ENCODE measurements at places on chromosomes 7 and 10.

DNA sequence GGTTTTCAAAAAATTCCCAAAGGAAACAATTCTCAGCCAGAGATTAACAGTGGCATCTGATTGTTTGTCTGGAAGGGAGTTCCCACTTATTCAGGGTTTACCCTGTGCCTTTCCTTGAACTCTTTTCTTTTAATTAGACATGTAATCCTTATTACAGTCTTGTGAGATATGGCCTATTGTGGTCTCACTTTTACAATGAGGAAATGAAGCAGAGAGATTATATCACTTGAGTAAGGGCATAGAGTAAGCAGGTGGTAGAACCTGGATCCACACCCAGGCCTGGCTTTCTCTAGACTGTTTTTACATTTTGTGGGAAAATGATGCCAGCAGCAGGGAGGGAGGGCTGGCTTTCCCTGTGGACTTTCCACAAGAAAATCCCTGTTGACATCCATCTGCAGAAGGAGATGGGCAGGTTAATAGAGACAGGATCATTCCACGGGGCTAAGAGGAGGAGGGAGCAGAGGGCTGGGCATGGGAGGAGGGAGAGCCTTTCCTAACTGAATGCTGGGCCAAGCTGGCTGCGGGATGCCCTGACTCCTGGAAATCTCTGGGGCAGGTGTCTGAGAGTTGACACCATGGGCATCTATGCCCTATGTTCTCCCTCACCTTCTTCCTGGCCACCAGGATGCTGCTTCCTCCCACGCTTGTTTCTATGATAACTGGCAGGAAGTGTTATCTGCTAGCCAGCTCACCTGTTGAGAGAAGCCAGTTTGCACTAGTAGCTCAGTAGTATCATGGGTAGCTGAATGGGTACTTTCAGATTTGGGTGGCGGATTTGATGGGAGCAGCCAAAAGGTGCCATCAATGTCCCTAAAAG lies 28.7 kb upstream of the ARHGAP22 start:
- DNase-seq, result no peak

- DNase-seq, result no peak
These were observed 4.1 kb upstream of the OIT3 start for GRCh38 chr10:72889391-72889831.

DNA sequence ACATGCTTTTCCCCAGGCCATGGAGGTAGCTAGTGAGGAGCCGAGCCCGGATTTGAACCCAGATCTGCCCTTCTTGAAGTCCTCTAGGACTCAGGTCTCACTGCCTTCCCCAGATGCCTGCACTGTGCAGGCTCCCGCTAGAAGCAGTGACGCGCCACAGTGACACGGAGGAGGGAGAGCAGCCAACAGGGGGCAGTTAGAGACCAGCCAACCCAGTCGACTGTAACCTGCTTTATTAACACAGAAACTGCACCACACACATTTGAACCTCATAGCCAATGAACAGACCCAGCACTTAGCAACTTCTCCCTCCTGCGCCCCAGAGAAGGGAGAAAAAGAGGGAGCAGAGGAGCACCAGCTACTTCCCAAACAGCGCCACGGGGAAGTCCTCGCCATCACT lies 27.4 kb downstream of the PILRA start:
- peak; percentile 58 for DNase-seq

DNA sequence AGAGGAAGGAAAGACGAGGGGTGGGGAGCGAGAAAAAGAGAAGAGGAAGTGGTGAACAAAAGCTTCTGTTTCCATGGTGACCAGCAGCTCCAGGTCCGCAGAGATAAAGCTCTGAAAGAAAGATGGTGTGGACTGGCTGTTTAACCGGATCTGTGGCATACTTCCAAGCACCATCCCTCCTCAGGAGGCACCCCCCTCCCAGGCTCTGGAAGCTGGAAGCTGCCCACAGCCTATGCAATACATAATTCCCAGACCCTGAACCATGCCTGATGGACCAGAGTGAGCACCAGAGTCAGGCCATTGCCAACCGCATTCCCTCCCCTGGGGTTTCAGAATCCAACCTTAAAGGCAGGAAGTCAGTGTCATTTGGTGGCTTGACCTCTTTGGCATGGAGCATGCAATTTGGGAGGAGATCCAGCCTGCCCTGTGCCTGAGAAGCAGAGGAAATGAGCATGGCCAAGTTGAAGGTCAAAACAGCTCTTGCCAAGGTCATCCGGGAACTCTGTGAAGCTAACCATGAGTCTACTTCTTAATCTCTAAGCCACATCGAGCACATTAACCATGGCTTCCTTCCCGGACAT lies 22.2 kb upstream of the CPXM2 start:
- DNase-seq, result peak; percentile 10

DNA sequence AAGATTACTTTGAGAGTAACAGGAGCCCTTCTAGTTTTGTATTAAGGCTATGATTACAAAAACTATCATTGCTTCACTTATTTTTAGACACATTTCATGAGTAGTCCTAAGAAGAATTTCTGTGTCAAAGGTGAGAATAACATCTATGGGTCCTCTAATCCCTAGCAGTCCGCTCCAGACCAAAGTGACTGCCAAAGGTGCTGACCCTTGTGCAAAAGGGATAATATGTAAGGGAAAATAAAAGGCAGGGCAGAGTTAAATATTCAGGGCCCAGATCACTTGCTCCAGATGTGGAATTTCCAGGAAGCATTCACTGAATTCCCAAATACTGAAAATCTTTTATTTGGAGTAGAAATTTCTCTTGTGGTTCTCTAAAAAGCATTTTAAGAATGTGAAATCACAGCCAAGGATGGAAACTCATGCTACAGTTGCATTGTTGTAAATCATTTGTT lies 29.3 kb downstream of the RHOBTB1 start:
- no peak for DNase-seq

GRCh38 chr10:104293011-104293410 lies 24.0 kb downstream of the GSTO2 start:
- no peak for DNase-seq

- DNase-seq, result no peak
These were observed 308.5 kb downstream of the EXOC4 start for GRCh38 chr7:133561396-133561795.

DNA sequence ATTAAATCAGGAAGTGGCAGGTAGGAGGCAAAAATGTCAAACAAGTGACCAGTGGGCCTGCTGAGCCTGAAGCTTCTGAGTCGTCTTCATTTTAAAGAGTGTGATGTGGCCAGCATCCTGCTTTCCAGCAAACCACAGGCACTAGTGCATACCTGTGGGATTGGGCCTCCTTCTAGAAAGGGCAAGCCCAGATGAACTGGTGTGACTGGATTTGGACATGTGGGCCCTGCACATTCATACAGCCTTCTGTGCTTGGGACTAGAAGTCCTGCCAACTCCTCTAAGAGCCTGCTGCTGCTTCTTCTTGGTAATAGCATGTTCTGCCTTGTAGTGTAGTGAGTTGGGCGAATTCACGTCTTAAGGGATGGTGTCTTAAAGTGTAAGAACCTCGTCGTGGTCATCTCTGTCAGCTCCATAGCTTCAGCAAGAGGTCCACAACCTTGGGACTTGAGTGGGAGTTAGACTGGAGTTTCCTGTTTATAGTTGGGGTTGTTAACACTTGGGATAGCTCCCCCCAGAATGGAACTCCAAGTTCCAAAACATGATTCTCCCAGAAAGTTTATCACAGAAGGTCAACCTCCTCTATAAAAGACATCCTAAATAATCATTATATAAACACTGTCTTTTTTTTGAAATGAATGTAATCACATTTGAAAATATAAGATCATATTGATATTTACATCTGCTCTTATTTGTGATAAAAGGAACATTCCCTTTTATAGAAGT lies 11.2 kb downstream of the BMPER start:
- no peak for DNase-seq

DNA sequence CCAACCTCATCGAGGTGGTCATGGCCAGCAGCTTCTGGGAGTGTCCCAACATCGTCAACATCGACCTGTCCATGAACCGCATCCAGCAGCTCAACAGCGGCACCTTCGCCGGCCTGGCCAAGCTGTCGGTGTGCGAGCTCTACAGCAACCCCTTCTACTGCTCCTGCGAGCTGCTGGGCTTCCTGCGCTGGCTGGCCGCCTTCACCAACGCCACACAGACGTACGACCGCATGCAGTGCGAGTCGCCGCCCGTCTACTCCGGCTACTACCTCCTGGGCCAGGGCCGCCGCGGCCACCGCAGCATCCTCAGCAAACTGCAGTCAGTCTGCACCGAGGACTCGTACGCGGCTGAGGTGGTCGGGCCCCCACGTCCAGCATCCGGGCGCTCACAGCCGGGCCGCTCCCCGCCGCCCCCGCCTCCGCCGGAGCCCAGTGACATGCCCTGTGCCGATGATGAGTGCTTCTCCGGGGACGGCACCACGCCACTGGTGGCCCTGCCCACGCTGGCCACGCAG lies 75.0 kb downstream of the ELFN1 start:
- DNase-seq, result no peak

GRCh38 chr10:84196083-84196482 lies 1.7 kb downstream of the CDHR1 start:
- DNase-seq, result no peak

DNA sequence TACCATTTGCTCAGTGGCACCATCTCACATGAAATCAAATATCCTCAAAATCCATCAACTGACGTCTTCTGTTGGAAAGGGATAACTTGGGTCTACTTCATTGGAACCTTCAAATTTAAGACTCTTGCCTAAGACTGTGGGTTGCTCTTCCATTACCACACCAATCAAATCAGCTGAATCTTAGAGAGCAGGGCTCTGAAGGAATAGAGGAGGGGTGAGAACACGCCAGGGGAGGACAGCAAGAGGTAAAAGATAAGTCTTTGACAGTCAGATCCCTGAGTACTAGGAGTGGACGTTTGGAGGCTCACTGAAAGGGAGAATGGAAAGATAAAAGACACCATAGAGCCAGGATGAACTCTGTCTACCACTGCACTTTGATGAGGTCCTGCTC lies 107.5 kb downstream of the CCDC71L start:
- no peak for DNase-seq

DNA sequence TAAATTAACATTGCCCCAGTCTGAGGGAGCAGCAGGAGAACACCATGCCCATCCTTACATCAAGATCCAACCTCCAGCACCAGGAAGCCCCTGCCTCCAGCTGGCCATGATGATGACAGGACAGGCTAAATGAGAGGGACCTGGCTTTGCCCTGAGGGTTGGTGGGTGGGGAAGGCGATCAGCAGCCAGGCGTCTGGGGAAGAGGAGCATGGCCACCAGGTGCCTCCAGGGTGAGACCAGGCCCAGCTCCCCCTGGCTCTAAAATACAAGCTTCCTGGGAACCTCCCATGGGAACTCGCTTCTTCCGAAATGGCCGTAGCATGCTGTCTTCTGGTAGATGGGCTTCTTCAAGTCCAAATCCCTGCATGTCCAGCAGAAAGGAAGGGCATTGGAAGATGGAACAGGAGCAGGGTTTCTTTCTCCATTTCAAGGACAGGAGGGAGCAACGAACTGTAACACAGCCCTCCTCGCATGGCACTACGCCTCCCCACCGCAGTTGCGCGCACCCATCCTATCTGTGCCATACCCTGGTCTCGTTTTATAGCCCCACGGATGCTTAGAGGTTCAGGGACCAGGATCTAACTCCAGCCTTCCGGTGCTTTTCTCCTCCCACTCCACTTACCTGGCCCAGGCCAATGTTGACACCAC lies 15.8 kb downstream of the MAT1A start:
- no peak for DNase-seq

- no peak for DNase-seq
These were observed 170.1 kb downstream of the CUX1 start for GRCh38 chr7:101987494-101987893.

DNA sequence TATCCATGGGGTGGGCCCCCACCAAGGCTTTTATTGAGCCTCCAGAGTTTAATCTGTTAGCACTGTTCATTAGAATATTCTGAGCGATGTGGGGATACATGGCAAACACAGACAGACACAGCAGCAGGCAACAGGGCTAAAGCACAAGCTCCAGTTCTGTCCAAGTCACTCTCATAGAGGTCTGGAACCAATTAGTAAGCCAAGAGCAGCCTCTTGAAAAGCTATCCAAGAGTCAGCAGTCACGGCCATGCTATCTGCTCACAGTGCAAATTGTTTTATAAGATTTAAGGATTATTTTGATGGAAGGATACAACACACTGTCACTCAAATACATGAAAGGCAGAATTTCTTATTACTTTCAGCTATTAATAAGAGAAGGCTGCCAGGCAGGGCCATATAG lies 86.4 kb upstream of the DGKB start:
- DNase-seq, result no peak

DNA sequence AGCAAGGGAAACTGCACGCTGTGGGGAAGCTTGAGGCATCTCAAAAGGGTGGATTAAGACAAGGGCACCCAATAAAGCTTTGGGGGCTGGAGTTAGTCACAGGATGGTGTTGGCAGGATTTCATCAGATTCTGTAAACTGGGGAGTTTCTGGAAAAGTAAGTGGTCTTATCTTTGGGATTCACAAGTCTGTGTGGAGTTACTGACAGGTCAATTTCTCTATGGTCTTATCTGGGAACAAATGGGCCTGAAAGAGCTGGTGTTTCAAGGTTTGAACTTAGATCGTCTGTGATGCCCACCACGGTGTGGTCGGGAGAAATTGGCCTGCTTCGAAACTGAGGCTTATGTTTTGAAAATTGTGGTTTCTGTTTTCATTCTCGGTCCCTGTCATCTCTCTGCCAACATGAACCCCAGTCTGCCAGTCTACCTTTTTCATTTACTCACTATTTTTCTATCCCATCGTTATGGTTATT lies 23.8 kb upstream of the AOAH start:
- DNase-seq, result no peak

- no peak for DNase-seq
These were observed 12.6 kb upstream of the ICA1 start for GRCh38 chr7:8274589-8274988.

- no peak for DNase-seq
These were observed 10.6 kb downstream of the ATP6V1F start for GRCh38 chr7:128873234-128873633.

DNA sequence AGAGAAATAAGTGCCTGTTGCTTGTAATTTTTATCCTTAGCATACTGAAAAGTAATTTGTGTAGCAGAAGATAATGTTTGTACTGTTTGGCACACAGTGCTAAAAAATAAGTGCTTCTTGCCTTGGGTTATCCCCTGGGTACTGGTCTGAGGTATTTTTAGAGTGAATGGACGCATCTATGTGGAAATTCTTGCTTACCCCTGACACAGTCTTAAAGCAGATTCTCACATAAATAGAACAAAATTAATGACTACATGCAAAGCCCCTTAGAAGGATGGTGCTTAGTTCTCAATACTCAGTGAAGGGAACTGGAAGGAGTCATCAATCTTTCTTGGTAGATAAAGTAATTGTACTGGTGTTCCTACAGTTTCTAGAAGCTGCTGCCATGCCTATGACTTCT lies 548.6 kb downstream of the ARL4A start:
- no peak for DNase-seq
